Activated CD4-positive, alpha-beta T cell treated with anti-CD3 and anti-CD28 coated beads for 36 hours (primary cell): ENCODE measurements at places on chromosomes 4 and X. TPM values are rescaled to one million over a fixed set of nuclear protein-coding genes. Genes with fewer than 3 reads are reported as not detected.

DNA sequence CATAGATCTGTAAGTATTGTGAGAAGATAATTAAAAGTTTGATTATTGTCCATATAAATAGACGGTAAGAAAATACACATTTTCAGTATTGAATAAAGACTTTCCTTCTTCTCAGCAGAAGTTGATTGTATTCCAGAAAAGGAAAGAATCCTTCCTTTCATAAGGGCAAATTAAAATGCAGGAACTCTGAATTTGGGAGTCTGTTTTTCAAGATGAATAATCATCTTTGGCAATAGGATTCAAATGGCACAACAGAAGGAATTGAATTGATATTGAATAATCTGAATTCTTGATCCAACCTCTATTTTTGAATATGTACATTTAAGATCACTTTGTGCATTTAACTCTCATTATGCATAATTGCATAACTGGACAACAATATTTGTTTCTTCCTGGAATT lies 149.3 kb downstream of the DMD start:
- H3K27me3 ChIP-seq = no peaks in the 10 kb centered on the region
- H3K36me3 ChIP-seq = no peaks in the 10 kb centered on the region

GRCh38 chr4:128334256-128334655 lies 46.6 kb upstream of the PGRMC2 start:
- DNase-seq = no peak

The CFAP299 gene
- total RNA-seq = not detected

DNA sequence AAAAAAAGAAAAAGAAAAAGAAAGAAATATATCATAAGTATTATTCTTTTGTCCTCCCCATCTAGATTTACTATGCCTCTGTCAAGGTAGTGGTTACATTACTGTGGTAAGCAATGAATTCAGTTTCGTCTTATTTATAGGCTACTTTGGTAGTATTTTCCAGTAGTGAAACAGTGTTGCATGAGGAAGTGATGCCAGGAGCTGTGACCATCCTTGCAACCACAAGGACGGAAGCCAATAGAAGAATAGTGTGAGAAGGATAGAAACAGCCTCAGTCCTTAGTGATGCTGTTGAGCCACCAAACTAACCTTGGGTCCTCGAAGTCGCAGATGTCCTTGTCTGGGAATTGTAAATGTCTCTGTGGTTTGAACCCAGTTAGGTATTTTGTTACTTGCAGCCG lies 328.5 kb downstream of the PPP3CA start:
- no peak for DNase-seq
- H3K27me3 ChIP-seq = peaks cover 4% of the 10 kb centered on the region
- no peak overlapping the region for H3K4me3 ChIP-seq
- peaks cover 9% of the 10 kb centered on the region for H3K36me3 ChIP-seq
- peaks cover 55% of the 10 kb centered on the region for H3K4me1 ChIP-seq

DNA sequence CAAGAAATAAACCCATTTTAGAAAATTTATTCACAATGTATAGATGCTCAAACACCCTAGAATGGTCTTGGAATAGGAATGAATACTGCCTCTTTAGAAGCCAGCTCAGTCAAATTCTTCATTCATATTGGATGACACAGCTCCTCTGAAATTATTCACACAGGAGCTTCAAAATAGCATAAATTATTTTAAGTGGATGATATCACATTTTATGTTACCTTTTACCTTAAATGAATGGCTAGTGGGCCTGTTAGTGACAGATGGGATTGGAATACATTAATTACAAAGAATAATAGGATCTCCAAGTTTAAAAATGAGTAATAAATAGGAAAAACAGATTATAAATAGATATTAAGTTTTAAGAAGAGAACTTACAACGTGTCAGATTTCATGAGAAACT lies 184.4 kb downstream of the GABRB1 start:
- H3K4me1 ChIP-seq = no peaks in the 10 kb centered on the region
- DNase-seq = no peak
- H3K27me3 ChIP-seq = peaks cover 5% of the 10 kb centered on the region
- H3K27ac ChIP-seq = no peak overlapping the region
- H3K36me3 ChIP-seq = no peaks in the 10 kb centered on the region
- H3K4me3 ChIP-seq = no peak overlapping the region

DNA sequence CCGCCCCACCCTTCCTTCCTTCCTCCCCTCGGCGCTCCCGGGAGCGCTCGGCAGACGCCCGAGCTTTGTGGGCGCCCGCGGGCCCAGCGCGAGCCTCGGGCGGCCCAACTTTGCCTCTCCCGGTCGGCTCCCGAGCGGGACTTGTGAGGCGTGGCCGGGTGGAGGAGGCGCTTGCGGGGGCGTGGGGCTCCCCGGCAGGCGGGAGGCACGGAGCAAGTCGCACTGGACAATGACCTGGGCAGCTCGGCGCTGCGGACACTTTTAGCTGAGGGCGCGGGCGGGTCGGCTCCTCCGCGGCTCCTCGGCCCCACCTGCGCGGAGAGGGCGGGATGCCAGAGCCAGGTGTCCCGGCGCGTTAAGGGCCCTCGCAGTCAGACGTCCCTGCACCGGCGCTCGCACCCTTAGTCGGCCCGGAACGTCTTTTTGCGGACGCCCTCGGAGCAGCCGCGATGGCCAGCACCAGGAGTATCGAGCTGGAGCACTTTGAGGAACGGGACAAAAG lies 385 bp downstream of the DCLK2 start:
- peak overlapping the region; percentile 46 for H3K4me3 ChIP-seq
- H3K27me3 ChIP-seq = peaks cover 41% of the 10 kb centered on the region
- peak; percentile 27 for DNase-seq
- H3K36me3 ChIP-seq = no peaks in the 10 kb centered on the region
- H3K27ac ChIP-seq = no peak overlapping the region

GRCh38 chr4:85028910-85029309 lies 62.4 kb upstream of the WDFY3 start:
- no peaks in the 10 kb centered on the region for H3K36me3 ChIP-seq
- no peak overlapping the region for H3K4me3 ChIP-seq
- no peak for DNase-seq
- no peaks in the 10 kb centered on the region for H3K4me1 ChIP-seq

DNA sequence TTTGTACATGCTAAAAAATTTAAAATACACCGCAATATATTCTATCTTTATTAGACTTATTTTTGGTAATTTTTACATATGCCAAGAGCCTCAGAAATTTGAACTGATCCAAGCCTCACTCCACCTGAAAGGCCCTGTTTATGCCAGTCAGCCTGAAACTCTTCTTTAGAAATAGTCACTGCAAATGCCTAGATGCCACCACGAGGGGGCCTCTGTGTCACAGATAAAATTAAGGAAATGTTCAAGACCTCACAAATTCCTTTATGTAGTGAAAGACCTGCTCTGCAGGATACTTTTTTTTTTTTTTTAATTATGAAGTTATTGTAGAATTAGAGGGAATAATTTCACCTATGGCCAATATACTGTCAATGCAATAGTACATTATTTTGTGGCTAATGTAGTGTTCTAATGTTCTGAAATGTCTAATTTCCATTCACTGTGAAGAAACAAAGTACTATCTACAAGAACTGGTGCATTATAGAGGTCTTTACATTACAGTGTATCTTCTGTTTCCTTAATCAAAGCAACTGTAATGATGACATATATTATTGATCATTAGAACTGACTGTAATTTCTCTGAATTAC lies 69.8 kb downstream of the DTHD1 start:
- peaks cover 3% of the 10 kb centered on the region for H3K27me3 ChIP-seq
- DNase-seq = peak; percentile 87
- no peaks in the 10 kb centered on the region for H3K36me3 ChIP-seq
- H3K4me3 ChIP-seq = no peak overlapping the region
- H3K4me1 ChIP-seq = peaks cover 23% of the 10 kb centered on the region

DNA sequence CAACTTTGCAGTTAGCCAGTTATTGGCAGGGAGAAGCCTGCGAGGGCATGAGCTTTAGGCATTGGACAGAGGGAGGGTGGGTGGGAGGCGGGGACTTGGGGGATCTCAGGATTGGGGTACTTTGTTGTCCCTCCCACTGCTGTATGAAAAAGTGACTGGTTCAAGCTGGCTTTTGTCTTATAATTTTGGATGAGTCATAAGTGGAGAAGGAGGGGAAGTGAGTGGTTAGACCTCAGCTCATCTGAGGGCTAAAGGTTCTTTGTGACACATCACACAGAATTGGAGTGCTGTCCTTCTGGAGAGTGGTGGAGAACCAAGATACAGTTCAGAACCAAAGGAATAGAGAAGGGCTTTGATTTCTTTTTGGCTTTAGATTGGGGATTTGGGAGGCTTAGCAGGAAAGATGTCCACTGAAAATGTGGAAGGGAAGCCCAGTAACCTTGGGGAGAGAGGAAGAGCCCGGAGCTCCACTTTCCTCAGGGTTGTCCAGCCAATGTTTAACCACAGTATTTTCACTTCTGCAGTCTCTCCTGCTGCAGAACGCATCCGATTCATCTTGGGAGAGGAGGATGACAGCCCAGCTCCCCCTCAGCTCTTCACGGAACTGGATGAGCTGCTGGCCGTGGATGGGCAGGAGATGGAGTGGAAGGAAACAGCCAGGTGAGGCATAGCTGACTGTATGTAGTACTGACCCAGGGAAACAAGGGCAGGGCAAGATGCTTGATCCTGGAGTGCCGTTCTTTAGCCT lies at the start of gene SLC4A4:
Gene SLC4A4, plus strand, starts transcription at position 175 of the 748 bp plus-strand sequence.
- H3K4me3 ChIP-seq = no peak within 1 kb of the TSS
- no peaks in the 10 kb centered on the region for H3K36me3 ChIP-seq
- H3K27me3 ChIP-seq = peaks cover 5% of the 10 kb centered on the region
- peaks cover 3% of the 10 kb centered on the region for H3K4me1 ChIP-seq
- no peak for DNase-seq

- peaks cover 64% of the 10 kb centered on the region for H3K36me3 ChIP-seq
- no peaks in the 10 kb centered on the region for H3K4me1 ChIP-seq
- no peak for DNase-seq
- H3K27ac ChIP-seq = no peak overlapping the region
These were observed 149.5 kb downstream of the DHRSX start for GRCh38 chrX:2351321-2351720.

The GAGE2A gene
- total RNA-seq = not detected

DNA sequence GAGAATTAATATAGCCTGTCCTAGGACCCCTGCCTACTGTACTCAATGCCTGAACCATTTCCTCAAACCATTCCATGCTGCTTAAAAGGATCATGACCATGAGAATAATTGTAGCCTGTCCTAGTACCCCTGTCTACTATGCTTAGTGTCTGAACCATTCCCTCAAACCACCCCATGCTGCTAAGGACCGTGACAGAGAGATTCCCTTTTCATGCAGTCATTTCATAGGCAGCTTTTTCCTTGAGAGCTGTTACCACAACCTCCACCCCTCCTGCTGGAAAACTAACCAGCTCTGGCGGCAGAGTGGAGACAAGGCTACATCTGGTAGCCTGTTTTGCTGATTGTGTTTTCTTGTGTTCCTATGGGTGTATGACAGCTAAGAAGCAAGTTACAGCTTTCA lies 174.9 kb upstream of the SMARCAD1 start:
- H3K36me3 ChIP-seq = no peaks in the 10 kb centered on the region
- no peak overlapping the region for H3K27ac ChIP-seq
- no peaks in the 10 kb centered on the region for H3K4me1 ChIP-seq
- H3K4me3 ChIP-seq = no peak overlapping the region
- DNase-seq = no peak

The DDIT4L gene
- total RNA-seq = 0.75 TPM

GRCh38 chrX:74923942-74924448 lies 1.3 kb downstream of the NEXMIF start:
- H3K4me3 ChIP-seq = peak overlapping the region; percentile 70
- H3K36me3 ChIP-seq = no peaks in the 10 kb centered on the region

DNA sequence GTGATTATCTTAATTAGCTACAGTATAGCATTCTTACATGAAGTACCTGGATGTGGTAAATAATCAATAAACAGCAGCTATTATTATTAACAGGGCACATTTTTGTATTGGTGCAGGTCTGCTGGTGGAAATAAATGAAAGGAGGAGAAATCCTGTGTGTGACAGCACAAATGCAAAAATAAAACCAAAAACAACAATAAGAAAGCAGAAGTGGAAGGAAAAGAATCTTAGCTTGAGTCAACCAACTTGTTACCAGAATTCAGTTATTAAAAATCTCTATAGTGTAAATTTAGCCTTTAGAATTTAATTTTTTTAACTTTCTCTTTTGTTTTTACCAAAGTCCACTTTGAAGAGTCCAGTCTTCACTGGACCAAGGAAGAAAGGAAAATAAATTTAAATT lies 63.1 kb upstream of the LSM6 start:
- H3K36me3 ChIP-seq = no peaks in the 10 kb centered on the region
- H3K27me3 ChIP-seq = peaks cover 27% of the 10 kb centered on the region
- no peak for DNase-seq

DNA sequence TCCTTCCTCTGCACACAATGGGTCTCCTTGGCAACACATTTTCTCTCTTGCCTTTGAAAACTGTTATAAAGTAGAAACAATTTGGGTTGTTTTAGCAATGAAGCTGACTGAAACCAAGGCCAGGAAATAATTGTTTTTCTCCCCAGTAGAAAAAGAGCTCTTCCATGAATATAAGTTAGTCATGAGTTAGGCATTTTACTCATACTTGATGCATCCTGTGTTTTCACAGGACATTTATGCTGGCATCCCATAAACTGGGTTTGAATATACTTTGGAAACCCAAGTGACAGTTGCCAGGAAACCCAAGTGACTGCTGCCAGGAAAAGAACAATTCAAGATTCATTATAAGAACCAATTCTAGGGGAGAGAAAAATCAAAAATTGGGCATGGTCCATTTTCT lies 128.6 kb upstream of the NPY2R start:
- H3K36me3 ChIP-seq = no peaks in the 10 kb centered on the region
- no peak for DNase-seq
- H3K27me3 ChIP-seq = peaks cover 2% of the 10 kb centered on the region
- H3K4me1 ChIP-seq = no peaks in the 10 kb centered on the region
- H3K27ac ChIP-seq = no peak overlapping the region

GRCh38 chr4:93605163-93605562 lies 223.4 kb upstream of the ATOH1 start:
- no peak overlapping the region for H3K27ac ChIP-seq
- no peaks in the 10 kb centered on the region for H3K27me3 ChIP-seq
- H3K4me3 ChIP-seq = no peak overlapping the region
- no peaks in the 10 kb centered on the region for H3K36me3 ChIP-seq

- peak overlapping the region; percentile 96 for H3K27ac ChIP-seq
- no peaks in the 10 kb centered on the region for H3K27me3 ChIP-seq
- no peak for DNase-seq
- H3K4me1 ChIP-seq = peaks cover 45% of the 10 kb centered on the region
- H3K36me3 ChIP-seq = peaks cover 7% of the 10 kb centered on the region
These were observed 8.7 kb downstream of the TMEM187 start for GRCh38 chrX:153981231-153981630.

- DNase-seq = no peak
- H3K4me1 ChIP-seq = peaks cover 8% of the 10 kb centered on the region
These were observed 155.1 kb downstream of the PPP3CA start for GRCh38 chr4:101192244-101192643.

DNA sequence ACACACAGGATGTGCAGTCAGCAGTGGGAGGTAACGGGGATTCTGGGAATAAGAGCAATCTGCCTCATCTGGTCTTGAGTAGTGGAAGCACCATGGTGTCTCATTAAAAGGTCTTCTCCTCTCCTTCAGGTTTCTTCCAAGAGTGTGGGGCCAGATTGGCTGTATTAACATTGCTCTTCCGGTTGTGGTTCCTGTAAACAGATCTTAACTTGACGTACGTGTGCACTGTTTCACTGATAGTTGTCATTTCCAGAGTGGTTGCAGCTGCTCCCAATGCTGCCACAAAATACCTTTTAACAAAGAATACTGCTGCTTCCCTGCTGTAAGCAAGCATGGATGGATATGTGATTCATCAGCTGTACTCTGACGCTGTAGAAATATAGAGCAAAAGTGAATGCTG lies 1443.4 kb upstream of the TENM3 start:
- no peaks in the 10 kb centered on the region for H3K27me3 ChIP-seq
- H3K27ac ChIP-seq = no peak overlapping the region
- H3K4me1 ChIP-seq = no peaks in the 10 kb centered on the region
- no peak overlapping the region for H3K4me3 ChIP-seq
- DNase-seq = no peak
